ENCODE measurements at places on chromosomes 2 and 18. TPM values are rescaled to one million over a fixed set of nuclear protein-coding genes. Genes with fewer than 3 reads are reported as not detected.

- DNase-seq: no peak
Measured at GRCh38 chr2:158750458-158751125, 44.5 kb upstream of the DAPL1 start.

GRCh38 chr2:16169381-16169960 lies 229.1 kb downstream of the MYCN start:
- DNase-seq: no peak

DNA sequence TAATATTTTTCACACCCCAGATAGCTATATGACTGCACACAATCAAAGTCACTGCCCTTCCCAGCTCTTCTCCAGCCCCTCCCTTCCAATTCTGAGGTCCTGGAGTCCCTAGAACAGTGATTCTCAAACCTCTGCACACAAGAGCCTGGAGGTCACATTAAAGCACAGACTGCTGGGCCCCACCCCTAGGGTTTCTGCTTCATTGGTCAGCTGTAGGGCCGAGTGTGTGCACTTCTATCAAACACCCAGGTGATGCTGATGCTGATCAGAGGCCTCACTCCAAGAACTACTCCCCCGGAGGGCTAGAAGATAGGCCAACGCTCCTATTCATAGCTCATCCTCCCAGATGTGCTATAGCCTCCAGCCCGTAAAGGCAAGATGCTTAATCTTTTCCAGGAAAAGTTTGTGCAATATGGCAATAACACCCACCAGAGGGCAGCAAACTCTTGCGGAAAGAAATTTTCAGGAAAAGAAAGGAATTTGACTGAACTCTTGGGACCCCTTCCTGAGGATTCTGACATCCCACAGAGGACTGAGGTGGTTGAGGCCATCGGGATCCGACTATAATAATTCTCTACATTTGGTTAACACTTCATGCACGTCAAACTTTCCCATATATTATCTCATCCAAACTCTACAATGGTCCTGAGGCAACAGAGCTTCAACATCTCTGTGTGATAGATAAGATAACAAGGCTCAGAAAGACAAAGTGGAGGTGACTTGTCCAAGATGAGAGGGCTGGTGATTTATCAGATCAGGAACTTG lies 194.2 kb upstream of the PKDCC start:
- peak; percentile 76 for DNase-seq

GRCh38 chr2:53969968-53970723 lies 647 bp downstream of the PSME4 start:
- DNase-seq: peak; percentile 32

DNA sequence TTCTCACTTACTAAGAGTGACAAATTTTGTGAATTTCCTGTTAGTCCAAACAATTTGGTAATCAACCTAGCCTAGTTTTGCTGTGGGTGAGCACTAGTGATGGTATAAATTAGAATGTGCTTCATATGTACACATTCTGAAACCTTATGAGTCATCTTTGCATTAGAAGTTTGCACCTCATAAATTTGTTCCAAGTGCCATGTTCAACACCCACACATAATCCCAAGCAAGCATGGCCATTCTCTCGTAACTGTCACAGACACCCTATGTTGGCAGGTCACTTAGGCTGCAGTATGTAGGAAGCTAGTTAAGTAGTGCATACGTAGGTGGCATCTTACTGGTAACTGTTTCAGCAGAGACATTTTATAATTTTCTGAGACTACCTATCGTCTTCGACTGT lies 46.9 kb downstream of the NAB1 start:
- DNase-seq: no peak

DNA sequence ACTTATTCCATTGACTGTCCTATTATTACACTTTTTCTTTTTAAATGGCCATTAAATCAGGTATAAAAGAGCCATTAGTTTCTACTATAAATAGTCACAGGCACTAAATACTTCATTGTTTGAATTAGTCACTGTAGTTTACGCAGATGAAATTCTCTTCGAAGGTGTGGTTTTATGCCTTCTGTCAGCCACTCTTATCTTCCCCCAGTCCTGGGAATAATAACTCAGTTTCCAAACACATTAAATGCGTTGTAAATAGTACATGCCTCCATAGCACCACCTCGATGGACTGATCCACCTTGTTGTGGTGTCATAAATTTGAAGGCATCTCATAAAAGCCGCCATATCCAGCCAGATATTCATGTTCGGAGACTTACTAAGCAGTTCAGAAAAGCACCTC lies 72.1 kb upstream of the PARD3B start:
- no peak for DNase-seq

DNA sequence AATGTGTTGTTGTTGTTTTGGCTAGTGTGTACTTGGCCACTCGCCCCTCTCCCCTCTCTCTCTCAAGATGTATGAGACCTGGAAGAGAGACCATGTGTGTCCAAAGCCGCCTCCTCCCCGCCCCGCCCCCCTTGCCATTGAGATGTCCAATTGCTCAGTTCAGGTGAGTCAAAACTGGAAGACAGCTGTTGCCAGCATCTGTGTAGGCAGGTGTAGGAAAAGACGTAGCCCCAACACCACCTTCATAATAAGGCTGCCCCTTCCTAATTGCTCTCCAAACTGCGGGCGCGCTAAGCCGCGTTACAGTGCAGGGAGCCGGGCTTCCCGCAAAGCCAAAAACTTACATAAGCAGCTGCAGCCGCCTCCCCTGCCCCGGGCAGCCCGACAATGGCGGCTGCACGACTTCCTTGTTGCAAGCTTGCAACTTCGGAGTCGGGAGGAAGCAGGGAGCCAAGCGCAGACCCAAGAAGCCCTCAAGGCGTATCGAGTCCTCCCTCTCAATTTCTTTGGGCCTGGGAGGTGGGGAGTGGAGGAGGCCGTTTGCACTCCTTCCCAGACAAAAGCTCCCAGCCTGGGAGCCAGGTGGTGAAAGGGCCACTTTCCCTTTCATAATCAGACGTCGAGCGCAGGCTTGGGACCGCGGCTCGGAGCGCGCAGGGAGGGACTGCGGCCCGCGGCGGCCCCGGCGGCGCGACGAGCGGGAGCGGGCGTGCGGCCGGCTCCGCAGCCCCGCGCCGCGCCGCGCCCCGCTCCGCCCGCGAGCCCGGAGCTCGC lies 882 bp downstream of the ZBTB14 start:
- peak; percentile 20 for DNase-seq

GRCh38 chr18:28176948-28177827 lies at the start of gene CDH2:
TSS of gene CDH2 (minus strand) at chr18:28177130. CDS start at chr18:28177022, 108 bp downstream.
- no peak for DNase-seq

CDKL4 gene
- 0.22 TPM for total RNA-seq

NT5DC4 gene
- total RNA-seq: not detected

GPR55 gene
- not detected for total RNA-seq

AMER3 gene
- not detected for total RNA-seq
